ENCODE measurements at places on chromosomes 6 and 20. TPM values are rescaled to one million over a fixed set of nuclear protein-coding genes. Genes with fewer than 3 reads are reported as not detected.

Gene PPIL6
- total RNA-seq, result 11.9 TPM

- peak; percentile 11 for DNase-seq
These were observed 186.1 kb upstream of the SLC24A3 start for GRCh38 chr20:19026121-19026878.

GRCh38 chr20:24136659-24137246, 148.2 kb upstream of the GGTLC1 start:
- no peak for DNase-seq

DNA sequence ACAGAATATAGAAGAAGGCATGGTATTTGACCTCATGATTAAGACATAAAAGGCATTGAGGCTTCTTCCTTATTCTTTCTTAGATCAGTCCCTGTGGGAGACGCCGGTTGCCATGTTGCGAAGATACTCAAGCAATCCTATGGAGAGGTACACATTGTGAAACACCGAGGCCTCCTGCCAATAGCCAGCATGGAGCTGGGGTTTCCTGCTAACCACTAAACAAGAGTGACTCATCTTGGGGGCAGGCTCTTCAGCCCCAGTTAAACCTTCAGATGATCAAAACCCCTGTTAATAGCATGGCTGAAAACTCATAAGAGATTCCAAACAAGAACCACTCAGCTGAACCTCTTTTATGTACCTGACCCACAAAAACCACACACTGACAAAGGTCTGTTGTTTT, 478.8 kb downstream of the CD83 start:
- DNase-seq, result no peak

GRCh38 chr6:126015863-126016262, 29.5 kb downstream of the TRMT11 start:
- no peak for DNase-seq

Gene TOX2
- total RNA-seq, result 1.6 TPM

Gene PLA2G7
- total RNA-seq, result 2.7 TPM

GRCh38 chr6:93790981-93791380, 371.6 kb upstream of the EPHA7 start:
- DNase-seq, result no peak

GRCh38 chr20:36862857-36863668, 12.9 kb upstream of the TLDC2 start:
- DNase-seq, result no peak

Gene RBBP8NL
- 0.69 TPM for total RNA-seq

- no peak for DNase-seq
These were observed 671 bp downstream of the E2F1 start for GRCh38 chr20:33685328-33686099.

GRCh38 chr6:139008117-139008516, 20.1 kb upstream of the REPS1 start:
- DNase-seq, result no peak

Gene LRRC1
- total RNA-seq, result 22.7 TPM

DNA sequence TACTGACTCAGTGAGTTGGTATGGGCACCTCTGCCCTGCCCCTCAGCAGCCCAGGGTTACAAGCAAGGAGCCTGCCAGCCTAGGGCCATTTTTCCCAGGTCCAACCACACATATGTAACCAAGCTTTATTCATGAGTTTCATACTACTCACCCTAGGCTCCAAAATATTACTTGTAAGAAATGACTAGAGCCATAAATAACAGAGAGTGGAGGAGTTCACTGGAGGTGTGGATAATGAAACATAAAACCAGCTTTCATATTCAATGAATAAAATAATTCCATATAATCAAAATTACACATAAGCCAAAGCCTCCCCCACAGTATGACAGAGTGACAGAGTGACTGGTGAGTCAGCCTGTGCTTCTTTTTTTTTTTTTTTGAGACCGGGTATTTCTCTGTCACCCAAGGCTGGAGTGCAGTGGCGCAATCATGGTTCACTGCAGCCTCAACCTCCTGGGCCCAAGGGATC, 229.8 kb upstream of the SASH1 start:
- DNase-seq, result no peak

DNA sequence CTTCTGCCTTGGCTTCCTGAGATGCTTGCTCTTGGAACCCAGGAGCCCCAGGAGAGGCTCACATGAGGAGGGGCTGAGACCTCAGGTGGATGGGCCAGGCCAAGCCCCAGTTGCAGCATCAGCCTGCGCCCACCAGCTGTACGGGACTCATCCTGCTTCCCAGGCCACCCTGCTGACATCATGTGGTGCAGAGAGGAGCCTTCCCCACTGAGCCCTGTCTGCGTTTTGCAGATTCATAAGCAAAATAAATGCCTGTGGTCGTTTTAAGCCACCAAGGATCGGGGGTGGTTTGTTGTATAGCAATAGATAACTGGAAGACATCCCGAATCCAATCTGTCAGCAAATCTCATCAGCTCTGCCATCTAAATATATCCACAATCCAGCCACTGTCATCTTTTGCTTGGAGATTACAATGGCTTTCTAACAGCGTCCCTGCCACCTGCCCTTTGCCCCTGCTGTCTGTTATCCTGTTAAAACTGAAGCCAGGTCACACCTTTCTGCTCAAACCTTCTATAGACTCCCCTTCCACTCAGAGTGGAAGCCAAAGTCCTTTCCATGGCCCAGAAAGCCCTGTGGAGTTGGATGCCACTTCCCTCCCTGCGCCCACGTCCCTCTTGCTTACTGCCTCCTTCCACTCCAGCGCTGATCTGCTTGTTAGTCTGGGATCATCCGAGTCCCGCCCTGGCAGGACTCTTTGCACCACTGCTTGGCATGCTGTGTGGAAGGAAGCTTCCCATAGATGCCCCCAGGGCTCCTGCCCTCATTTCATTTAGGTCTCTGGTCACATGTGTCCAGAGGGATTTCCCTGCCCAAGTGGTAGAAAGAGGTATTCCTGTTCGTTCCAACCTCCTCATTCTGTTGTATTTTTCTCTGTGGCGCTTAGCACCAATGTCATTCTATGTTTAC, 24.0 kb upstream of the MLN start:
- DNase-seq, result no peak

Gene SEL1L2
- total RNA-seq, result 1.9 TPM

- no peak for DNase-seq
These were observed 113.4 kb downstream of the DACT2 start for GRCh38 chr6:168206186-168206585.

GRCh38 chr6:69232496-69232895, 564.3 kb downstream of the LMBRD1 start:
- no peak for DNase-seq

- DNase-seq, result no peak
These were observed 333.1 kb downstream of the LAMA2 start for GRCh38 chr6:129215916-129216520.

DNA sequence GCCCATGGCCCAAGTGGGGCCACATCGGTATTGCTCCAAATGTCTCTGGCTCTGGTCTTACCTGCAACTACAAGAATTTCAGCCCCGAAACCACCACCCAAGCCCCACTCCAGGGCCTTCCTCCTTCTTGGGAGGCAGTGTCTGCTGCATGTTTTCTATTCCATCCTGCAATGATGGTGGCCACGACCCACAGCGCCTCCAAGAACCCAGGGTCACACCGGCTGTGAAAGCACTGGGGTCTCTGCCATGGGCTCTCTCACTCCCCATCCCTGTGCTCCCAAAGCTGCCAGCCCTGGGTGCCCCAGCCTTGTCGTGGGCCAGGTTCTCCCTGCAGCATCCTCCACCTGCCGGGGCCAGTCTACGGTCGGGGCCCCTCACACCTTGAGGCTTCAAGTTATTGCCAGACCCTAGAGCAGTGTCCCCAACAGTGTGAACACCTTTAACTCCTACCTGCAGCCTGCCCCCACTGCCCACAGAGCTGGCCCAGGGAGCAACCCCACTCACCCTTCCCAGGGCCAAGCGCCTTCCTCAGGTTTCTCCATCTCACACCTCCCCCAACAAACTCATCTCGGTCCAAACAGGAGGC, 115.4 kb downstream of the JPH2 start:
- no peak for DNase-seq

DNA sequence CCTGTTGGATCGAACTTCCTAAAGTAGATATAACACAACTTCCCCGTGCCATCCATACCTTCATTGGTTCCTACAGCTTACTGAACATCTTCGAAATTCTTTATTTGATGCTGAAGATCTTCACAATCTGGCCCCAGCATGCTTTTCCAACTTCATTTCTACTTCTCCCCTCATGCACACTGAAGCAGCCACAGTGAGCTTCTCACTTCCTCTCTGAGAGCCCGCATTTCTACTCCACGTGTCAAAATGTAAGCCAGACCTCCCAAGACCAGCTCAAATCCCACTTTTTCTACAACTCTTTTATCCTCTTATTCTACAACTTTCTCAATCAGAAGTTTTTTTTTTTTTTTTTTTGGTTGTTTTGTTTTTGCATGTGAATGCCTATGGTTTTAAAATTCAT, 254.7 kb downstream of the GMPR start:
- DNase-seq, result no peak

DNA sequence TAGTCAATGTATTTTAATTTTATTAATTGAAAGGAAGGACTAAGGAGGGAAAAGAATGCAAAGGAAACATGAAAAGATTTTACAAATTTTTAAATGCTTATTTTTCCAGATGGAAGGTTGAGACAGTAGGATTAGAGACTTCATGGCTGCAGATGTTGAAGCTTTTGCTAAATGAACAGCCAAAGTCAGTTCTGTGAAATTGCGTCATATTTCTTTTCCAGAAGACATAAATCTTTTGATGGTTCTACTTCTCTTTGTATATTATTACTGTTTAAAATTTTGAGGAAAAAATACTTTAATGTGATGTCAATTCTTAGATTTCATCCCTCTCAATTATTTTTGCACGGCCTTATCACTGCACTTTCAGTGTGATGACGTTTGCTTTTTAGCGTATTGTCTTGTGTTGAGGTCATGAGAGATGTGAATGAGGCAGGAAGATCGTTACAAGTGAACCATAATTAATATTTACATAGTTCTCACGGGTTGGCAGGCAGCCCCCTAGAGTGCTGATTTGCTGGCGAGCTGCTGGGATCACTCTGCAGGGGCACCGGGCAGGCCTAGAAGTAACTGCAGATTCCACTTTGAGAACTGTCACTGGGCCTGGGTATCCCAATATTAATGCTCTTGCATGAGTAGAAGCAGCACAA, 158.1 kb downstream of the TBXT start:
- DNase-seq, result no peak

GRCh38 chr20:61092251-61092650, 159.8 kb upstream of the CDH4 start:
- no peak for DNase-seq

GRCh38 chr6:136751522-136751956, 40.7 kb downstream of the MAP3K5 start:
- DNase-seq, result no peak

DNA sequence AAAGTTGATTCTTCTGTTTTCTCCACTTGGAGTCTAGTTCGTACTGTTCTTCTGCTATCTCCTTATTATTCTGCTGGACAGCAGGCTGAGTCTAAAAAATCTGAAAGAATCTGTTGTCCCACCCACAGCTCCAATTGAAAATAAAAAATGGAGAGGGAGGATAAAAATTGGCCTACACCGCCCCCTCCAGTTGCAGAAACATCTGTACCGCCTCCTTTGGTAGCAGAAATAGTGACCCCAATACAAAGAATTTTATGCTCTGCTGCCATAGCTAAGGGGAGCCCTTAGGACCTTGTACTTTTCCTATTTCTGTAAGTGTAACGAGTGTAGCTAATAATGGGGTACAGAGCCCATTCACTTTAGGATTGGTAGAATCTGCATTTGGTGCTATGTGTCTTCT, 4.9 kb upstream of the FKBP1A start:
- no peak for DNase-seq

Gene HLA-G
- not detected for total RNA-seq

Gene NAPB
- 32.3 TPM for total RNA-seq

GRCh38 chr6:14880052-14880451, 365.8 kb upstream of the JARID2 start:
- no peak for DNase-seq

DNA sequence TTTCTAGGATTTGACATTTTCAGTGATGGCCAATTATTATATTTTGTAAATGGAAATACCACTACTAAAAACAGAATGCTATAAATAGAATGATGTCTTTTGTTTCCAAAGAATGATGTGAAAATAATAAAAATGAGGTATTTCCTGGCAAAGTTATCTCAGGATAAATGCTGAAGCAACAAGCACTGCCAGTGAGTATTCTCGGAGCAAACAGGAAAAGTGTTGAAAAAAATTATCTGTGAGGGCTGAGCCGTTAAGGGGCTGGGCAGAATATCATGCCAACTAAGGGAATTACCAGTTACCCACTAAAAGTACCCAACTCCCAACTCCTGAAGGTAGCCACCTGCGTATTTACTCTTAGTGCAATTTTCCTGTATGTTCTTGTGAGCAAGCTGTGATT, 23.6 kb upstream of the SCAF8 start:
- no peak for DNase-seq

GRCh38 chr6:163733061-163733460, 318.5 kb downstream of the QKI start:
- DNase-seq, result no peak

GRCh38 chr20:18705490-18705889, 108.1 kb upstream of the SCP2D1 start:
- DNase-seq, result no peak

DNA sequence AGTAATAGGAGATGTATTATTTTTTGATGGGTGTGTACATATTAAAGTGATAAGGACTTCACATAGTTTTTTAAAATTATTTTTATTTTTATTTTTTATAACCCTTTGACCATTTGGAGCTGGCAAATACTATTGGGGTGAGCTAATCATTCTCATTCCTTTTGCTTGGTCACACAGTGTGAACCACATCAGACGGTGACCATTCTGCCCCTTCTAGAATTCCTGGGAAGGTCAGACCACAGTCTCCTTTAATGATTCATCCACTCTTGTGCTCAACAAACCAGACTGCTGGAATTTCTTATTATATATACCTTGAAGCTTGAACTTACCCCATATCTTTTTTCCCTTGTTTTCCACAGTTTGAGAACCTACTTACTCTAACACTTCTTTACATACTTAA, 23.9 kb upstream of the PRL start:
- no peak for DNase-seq

GRCh38 chr6:116254297-116255056, 602 bp upstream of the TSPYL4 start:
- DNase-seq, result peak; percentile 13

DNA sequence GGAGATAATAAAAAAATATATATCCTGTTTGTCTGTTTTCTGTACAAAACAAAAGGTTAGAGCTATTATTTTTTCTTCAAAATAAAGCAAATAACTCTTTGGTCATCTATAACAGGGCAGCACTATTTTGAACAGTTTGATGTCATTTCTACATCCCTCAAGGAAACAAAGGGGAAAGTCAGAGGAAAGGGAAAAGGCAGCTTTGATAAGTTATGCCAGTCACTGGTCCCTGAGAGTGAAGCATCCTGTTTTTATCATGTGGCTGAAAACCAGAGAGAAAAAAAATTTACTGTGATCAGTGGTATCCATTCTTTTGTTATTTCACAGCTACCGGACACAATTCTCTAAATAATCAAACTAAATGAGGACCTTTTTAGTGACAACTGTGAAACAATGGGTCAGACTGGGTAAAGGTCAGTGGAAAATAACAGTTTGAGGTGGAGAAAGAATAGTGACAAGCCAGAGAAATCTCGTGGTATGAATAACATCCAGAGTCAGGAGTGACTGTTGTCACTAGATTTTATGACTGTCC, 356.0 kb downstream of the HDGFL1 start:
- DNase-seq, result no peak

Gene SMLR1
- not detected for total RNA-seq

GRCh38 chr20:38248133-38248532, 12.4 kb downstream of the KIAA1755 start:
- DNase-seq, result no peak

Measured in urinary bladder (tissue), 4 donors.